ENCODE measurements at places on chromosomes 16 and 17. TPM values are rescaled to one million over a fixed set of nuclear protein-coding genes. Genes with fewer than 3 reads are reported as not detected.
A peak's percentile ranks its signal among the peaks of the same experiment; 100 is the strongest.

GRCh38 chr17:791829-792228 lies 9.7 kb downstream of the MRM3 start:
- no peak overlapping the region for H3K27ac ChIP-seq
- H3K4me3 ChIP-seq = no peak overlapping the region
- no peak for DNase-seq
- no peaks in the 10 kb centered on the region for H3K27me3 ChIP-seq

The WFDC1 gene
- not detected for total RNA-seq

DNA sequence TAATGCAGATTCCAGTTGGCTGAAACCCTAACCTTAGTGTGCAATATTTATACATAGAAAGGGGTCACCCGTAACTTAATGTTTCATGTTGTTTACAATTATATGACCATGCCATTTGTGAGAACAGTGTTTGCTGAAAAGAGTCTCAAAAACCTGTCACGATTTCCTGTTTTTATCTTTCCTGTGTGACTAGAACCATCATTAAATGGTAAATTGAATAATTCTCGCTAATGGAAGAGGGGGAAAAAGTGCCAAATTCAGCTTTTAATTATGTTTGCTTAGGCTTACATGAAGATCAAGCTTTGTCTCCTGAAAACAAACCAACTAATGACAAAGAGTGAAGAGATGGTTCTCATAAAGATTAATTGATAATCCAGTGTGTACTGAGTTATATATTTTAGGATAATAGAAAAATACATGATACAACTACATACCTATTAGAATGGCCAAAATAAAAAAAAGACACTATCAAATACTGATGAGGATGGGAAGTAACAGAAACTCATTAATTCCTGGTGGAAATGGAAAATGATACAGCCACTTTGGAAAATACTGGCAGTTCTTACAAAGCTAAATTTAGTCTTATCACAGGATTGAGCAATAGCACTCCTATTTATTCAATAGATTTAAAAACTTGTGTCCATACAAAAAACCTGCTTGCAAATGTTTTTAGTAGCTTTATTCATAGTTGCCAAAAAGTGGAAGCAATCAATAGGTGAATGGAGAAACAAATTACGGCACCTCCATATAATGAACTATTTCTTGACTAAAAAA lies 141.7 kb downstream of the CDK5R1 start:
- DNase-seq = no peak
- H3K4me1 ChIP-seq = peaks cover 4% of the 10 kb centered on the region
- H3K4me3 ChIP-seq = no peak overlapping the region
- no peaks in the 10 kb centered on the region for H3K36me3 ChIP-seq
- H3K27me3 ChIP-seq = peaks cover 3% of the 10 kb centered on the region

GRCh38 chr17:44968225-44969143 lies at the start of gene C1QL1:
Gene C1QL1 (minus strand): TSS chr17:44968303. CDS start chr17:44968048, 255 bp downstream.
- H3K4me1 ChIP-seq = peaks cover 6% of the 10 kb centered on the region
- H3K27me3 ChIP-seq = peaks cover 17% of the 10 kb centered on the region
- no peak within 1 kb of the TSS for H3K27ac ChIP-seq

The SLFN5 gene
- total RNA-seq = 14.5 TPM

DNA sequence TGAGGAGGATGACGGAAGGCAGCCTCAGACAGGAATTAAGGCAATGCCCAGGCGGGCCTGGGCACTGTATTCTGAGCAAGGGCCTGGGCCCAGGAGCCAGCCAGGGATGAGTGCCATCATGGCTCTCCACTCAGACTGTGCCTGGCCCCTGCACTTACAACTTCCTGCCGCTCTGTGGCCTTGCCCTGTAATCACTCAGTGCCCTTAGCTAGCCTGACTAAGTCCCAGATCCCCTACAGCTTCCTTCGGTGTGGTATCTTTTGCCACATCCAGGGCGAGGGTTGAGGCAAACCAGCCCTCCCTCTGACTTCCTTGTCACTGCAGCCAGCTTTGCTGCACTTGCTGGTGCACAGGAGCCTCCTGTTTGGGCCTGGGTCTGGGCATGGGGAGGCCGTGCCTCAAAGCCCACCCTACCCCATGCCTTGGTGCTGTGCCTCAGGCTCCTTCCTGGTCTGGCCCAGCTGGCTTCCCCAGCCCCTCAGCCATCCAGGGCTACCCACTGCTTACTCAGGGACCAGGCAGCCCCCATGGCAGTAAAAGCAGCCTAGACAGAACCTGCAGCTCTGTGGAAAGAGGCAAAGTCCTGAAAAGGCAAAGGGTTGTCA lies 9.3 kb downstream of the SLC46A1 start:
- H3K27ac ChIP-seq = no peak overlapping the region
- peaks cover 72% of the 10 kb centered on the region for H3K36me3 ChIP-seq
- no peak overlapping the region for H3K4me3 ChIP-seq
- H3K27me3 ChIP-seq = no peaks in the 10 kb centered on the region
- DNase-seq = peak; percentile 26
- H3K4me1 ChIP-seq = no peaks in the 10 kb centered on the region

All from psoas muscle (tissue), 8 donors.